Foreskin keratinocyte (primary cell): ENCODE measurements at places on chromosomes 2 and 18.

DNA sequence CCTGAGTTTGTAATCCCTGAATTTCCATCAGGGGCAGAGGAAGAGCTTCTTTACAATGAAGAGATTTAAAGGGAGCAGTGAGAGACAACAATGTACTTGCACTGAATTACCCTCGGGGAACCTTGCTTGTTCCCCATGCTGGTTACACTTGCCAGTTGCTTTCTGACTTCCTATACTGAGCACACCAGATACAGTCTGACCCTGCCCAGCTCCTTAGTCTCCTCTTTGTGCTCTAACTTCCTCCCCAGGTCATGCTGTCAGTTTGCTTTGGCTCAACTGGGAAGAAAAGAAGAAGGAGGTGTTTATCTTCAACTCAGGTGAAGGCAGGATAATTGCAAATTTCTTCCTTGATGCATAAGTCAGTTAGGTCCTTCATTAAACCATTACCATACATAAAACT is 658.4 kb downstream of the NYAP2 start:
- DNase-seq: no peak

DNA sequence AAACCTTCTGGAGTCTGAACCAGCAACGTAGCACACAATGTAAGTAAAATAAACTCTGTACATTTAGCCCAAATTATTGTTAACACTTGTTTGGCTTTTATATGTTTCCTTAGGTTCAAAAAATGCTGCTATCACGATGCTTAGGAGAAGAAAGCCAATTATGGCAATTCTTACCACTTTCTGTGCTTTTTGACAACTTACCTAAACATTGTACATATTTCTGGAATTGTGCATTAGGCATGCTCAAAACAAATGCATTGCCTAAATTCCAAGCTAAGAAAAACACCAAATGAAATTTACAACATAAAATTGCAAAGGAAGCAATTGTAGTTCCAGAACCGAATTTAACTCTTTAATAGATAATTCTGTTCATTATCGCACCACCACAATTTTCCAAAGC is 585.6 kb upstream of the DSEL start:
- DNase-seq: no peak

DNA sequence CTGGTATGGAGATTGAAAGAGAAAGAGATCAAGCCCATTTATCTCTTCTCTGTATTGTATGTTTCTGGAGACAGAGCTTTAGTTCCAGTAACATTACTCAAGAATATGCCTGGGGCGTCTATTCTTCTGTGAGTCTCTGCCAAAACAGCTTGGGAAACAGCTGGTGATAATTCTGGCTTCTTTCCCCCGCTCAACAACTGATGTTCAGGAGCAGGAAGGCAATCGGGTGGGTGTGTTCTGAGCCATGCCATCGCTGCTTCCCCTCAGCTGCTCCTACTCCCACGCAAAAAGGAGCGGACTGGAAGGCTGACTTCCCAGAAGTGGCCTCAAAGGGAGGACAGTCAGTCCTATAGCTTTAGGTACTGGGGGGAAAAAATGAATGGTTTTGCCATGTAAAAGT is 695.1 kb downstream of the PLCL1 start:
- DNase-seq: no peak

GRCh38 chr2:40384714-40385113 is 67.2 kb downstream of the SLC8A1 start:
- DNase-seq: peak; percentile 55

DNA sequence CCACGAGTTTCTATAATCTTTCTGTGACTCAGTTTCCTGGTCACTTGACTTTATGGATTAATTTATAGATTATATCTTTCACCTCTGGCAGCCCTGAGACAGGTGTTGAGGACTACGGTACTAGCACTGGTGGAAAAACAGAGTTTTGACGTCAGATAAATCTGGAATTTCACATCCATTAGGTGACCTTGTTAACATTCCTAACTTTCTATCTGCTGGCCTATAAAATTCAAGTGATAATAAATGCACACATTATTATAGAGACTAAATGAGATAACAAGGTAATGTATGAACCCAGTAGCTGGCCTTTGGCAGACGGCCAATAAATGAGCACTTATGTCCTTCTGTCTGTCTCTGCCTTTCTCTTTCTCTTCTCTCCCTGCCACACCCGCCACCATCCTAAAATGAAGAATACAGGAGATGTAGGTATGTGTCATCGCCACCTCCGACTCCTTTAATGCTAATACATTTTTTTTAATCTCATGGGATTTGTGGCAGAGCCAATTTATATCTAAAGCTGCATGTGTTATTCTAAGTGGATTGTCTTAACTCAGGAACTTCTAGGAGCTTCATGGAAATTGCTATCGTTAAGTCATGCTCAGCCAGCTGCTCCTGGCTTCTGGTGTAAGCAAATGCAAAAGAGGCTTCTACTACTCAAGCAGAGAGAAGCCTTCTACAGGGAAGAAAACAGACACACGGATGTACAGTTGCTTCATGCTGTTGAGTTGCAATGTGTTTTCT is 2.3 kb downstream of the TM4SF20 start:
- DNase-seq: no peak
